Naive thymus-derived CD8-positive, alpha-beta T cell (primary cell): ENCODE measurements at places on chromosomes 6 and 20.

- H3K4me3 ChIP-seq = no peak overlapping the region
- DNase-seq = no peak
- peaks cover 15% of the 10 kb centered on the region for H3K4me1 ChIP-seq
- no peaks in the 10 kb centered on the region for H3K36me3 ChIP-seq
- no peak overlapping the region for H3K27ac ChIP-seq
Measured at GRCh38 chr20:19968028-19968427, 49.1 kb upstream of the NAA20 start.

- no peak for DNase-seq
- no peaks in the 10 kb centered on the region for H3K27me3 ChIP-seq
- H3K4me1 ChIP-seq = no peaks in the 10 kb centered on the region
- H3K36me3 ChIP-seq = no peaks in the 10 kb centered on the region
- no peak overlapping the region for H3K27ac ChIP-seq
- H3K4me3 ChIP-seq = no peak overlapping the region
Measured at GRCh38 chr20:55354720-55355119, 650.6 kb downstream of the CBLN4 start.

- H3K4me1 ChIP-seq = peaks cover 16% of the 10 kb centered on the region
- peak overlapping the region; percentile 76 for H3K27ac ChIP-seq
- H3K36me3 ChIP-seq = no peaks in the 10 kb centered on the region
- H3K4me3 ChIP-seq = no peak overlapping the region
- DNase-seq = no peak
Measured at GRCh38 chr20:34075647-34076046, 36.4 kb downstream of the EIF2S2 start.

- H3K4me3 ChIP-seq = peak overlapping the region; percentile 74
- peaks cover 41% of the 10 kb centered on the region for H3K4me1 ChIP-seq
- H3K36me3 ChIP-seq = no peaks in the 10 kb centered on the region
- no peaks in the 10 kb centered on the region for H3K27me3 ChIP-seq
- no peak for DNase-seq
- no peak overlapping the region for H3K27ac ChIP-seq
Measured at GRCh38 chr20:41619360-41620100, 1.4 kb upstream of the CHD6 start.
